Activated CD8-positive, alpha-beta T cell treated with anti-CD3 and anti-CD28 coated beads, Interleukin-2, amount 10 ng/mL, durations not matched to agents 7 days and 5 days (primary cell): ENCODE measurements at places on chromosomes 2 and 18.

DNA sequence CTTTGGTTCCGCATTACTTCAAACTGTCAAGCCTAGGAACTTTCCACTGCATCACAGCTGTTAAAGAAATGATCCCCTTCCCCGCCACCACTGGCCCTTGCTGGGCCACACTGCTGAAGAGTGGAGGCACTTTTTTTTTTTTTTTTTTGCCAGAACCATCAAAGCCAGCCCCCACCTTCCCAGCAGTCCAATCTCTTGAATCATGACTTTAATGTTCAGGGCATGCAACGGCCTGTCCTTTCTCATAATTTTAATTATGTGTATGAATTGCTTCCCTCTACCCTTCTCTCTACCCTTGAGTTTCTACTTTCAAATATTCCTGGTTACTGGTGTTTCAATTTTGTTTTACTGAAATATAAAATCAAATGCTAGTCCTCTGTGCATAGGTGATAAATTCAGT, 102.1 kb upstream of the LMAN1 start:
- no peak for DNase-seq

- DNase-seq, result no peak
Observed at GRCh38 chr2:29241955-29242565, 126.8 kb downstream of the CLIP4 start.

GRCh38 chr2:239818531-239819011, 206.6 kb downstream of the NDUFA10 start:
- DNase-seq, result no peak

DNA sequence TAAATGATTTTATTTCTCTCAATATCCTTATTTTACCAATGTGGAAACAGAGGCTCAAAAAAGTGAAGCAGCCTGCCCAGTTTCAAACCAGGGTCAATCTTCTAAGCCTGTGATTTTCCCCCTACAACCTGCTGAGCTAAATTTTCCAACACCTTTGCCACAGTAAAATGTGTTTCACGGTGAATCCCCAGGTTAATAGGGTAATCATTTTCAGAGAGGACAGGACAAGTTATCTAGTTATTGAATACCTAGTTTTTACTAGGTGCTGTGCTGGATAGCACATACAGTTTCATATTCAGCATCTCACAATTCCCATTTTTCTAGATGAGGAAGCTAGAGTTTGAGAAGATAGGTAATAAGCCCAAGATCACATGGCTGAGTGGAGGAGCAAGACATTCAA, 236.6 kb downstream of the PTH2R start:
- DNase-seq, result no peak

- DNase-seq, result no peak
Observed at GRCh38 chr18:53944721-53945120, 279.7 kb downstream of the MBD2 start.

GRCh38 chr2:213766062-213766461, 481.8 kb downstream of the SPAG16 start:
- no peak for DNase-seq

DNA sequence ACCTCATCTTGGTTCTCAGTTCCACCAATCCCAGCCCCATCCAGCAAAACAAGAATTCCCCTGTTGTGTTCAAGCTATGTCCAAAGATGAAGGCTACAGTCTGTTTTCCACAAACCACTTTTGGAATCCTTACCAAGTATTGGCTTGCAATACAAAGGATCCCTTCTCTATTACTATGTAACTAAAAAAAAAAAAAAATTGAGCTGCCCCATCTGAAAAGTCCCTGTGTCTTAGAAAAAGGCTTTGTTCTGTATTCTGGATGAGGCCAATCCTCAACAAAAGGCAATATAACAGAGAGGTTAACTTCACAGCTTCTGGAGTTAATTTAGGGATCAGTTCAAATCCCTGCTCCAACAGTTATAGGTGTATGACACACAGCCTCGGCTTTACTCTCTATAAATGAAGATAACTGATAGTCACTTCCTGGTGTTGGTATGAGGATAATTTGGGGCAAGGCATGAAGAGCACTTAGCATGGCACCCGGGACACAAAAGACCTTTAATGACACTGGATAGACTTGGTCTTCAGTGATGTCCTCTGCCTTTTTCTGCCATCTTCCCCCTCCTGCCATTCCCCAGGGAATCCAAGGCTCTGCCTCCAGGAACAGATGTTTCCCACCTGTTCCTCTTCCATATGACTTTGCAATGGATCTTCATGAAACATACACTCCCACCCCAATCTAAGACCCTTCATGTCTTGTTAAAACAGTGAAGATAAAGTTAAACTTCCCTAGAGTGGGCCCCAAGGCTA, 61.2 kb upstream of the ATL2 start:
- DNase-seq, result no peak

- no peak for DNase-seq
Observed at GRCh38 chr2:169965495-169965894, 138.2 kb downstream of the UBR3 start.

GRCh38 chr2:55269645-55269990, 587 bp upstream of the MTIF2 start:
- peak; percentile 27 for DNase-seq

- DNase-seq, result no peak
Observed at GRCh38 chr18:74194691-74195090, 46.4 kb downstream of the TIMM21 start.
